Adipose tissue (tissue), 3 donors: ENCODE measurements at places on chromosomes 5 and 9. TPM values are rescaled to one million over a fixed set of nuclear protein-coding genes. Genes with fewer than 3 reads are reported as not detected.

The CCL27 gene
- polyA plus RNA-seq: 0.34 TPM

The MATR3 gene
- polyA plus RNA-seq: 56.7 TPM

The TMEM232 gene
- not detected for polyA plus RNA-seq

The MSH3 gene
- polyA plus RNA-seq: 6.1 TPM

The CHSY3 gene
- polyA plus RNA-seq: 0.22 TPM

The GRM6 gene
- polyA plus RNA-seq: not detected

The TGFBI gene
- 103 TPM for polyA plus RNA-seq
